Activated naive CD4-positive, alpha-beta T cell treated with Interleukin-2 at 50 U/mL for 16 hours (primary cell): ENCODE measurements at places on chromosomes 4 and X.

- DNase-seq, result no peak
These were observed 198.1 kb upstream of the NUDT6 start for GRCh38 chr4:123120473-123120872.

DNA sequence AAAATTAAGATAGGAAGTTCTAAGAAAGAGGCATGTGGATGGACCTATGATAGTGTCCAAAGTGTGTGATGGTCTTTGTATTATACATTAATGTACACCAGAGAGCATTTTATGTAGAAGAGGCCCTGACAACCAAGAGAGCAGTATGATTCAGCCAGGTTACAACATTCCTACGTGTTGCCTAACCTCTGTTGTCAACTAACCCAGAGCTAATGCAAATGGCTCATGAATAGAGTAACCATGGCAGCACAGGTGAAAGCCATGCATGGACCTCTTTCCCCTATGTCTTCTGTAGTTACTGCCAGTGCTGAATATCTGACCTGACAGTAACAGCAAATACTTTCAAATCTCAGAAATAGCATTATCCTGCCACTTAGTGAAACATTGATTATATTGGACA is 255.6 kb downstream of the NDST4 start:
- no peak for DNase-seq

DNA sequence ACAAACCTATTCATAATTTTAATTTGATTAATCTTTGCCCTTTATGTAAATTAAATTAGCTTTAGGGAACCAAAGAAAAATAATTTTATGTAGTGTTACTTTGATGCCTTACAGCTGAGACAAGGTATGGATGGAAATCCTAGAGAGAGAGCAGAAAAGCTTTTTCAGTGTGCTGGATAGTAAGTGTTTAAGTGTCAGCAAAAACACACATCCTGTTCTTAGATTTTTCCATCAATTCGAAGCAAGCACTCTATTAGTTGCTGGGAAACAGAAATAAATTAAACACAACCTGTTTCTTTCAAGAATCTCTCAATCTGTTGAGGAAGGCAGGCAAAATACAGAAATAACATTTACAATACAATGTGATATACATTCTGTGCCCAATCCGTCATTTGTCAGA is 327.8 kb downstream of the GALNTL6 start:
- no peak for DNase-seq

GRCh38 chr4:89263265-89263664 is 44.3 kb downstream of the GPRIN3 start:
- no peak for DNase-seq

GRCh38 chr4:34198966-34199365 is 2045.3 kb downstream of the ARAP2 start:
- no peak for DNase-seq
